ENCODE measurements at places on chromosomes 1 and 21.

DNA sequence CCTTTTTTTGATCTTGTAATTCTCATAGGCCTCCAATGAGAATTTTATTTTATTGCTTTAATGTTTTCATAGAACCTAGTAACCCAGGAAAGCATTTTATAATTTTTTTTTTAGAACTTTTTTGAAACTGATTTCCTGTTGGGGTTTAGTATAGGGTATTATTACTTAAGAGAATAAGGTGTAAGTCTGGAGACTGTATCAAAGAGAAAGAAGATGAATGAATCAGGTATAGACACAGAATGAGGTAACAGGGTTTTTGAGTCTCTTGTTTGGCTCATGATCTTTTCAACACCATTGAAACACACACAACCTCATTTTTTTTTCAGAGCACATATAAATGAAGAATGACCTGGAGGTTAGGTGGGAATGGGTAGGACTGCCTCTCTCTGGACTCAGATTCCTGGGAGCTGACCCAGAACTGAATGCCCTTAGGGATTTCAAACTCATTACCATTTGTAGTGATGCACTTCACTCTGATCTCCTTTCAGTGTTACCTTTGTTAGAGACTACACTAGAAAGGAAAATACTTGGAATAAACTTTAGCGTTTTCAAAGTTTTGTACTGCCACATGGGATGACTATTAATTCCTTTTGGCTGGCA, 51.0 kb downstream of the EPB41 start:
- DNase-seq: no peak

DNA sequence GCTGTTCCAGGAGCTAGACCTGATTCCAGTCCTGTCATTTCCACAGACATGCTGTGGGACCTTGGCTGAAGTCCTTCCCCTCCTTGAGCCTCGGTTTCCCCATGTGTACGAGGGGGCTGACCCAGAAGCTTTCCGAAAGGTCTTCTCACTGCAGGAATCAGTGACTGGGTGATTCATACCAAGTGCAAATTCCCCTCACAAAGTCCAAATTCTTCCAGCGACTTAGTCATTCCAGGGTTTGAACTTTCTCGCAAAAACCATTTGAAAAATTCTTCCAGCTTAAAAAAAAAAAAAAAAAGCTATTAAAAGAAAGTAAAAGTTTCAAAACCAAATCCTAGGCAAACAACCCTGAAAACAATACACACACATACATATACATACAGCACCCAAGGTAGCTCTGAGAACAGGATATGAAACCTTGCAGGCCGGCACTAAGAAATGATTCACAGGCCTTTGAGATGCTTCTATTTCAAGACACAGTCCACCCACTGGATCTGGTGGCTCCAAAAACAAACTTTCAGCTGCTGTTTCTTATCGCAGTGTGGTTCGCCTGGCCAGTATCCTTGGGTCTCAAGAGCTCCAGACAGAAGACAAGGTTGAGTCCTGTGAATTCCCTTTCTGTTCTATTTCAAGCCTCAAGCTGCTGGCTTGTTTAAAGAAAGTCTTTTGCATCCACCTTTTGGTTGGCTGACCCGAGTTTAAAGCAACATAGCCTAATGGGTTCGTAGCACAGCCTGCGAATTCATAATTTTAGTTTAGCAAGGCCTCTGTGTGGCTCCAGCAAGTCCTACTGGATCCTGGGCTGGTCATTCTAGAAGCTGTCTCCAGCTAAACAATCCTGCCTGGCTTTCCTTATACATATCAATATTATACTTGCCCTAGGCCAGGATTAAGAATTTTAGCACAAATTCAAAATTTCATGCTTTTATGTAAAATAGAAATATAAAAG, 18.0 kb upstream of the ID3 start:
- DNase-seq: no peak

GRCh38 chr1:79322511-79323027, 316.0 kb upstream of the ADGRL4 start:
- DNase-seq: no peak

GRCh38 chr21:31371715-31372470, 27.8 kb upstream of the TIAM1 start:
- DNase-seq: no peak

GRCh38 chr1:169874229-169874628, 19.5 kb downstream of the SCYL3 start:
- no peak for DNase-seq

- DNase-seq: no peak
These were observed 67.6 kb upstream of the LRRC8B start for GRCh38 chr1:89457046-89457445.

DNA sequence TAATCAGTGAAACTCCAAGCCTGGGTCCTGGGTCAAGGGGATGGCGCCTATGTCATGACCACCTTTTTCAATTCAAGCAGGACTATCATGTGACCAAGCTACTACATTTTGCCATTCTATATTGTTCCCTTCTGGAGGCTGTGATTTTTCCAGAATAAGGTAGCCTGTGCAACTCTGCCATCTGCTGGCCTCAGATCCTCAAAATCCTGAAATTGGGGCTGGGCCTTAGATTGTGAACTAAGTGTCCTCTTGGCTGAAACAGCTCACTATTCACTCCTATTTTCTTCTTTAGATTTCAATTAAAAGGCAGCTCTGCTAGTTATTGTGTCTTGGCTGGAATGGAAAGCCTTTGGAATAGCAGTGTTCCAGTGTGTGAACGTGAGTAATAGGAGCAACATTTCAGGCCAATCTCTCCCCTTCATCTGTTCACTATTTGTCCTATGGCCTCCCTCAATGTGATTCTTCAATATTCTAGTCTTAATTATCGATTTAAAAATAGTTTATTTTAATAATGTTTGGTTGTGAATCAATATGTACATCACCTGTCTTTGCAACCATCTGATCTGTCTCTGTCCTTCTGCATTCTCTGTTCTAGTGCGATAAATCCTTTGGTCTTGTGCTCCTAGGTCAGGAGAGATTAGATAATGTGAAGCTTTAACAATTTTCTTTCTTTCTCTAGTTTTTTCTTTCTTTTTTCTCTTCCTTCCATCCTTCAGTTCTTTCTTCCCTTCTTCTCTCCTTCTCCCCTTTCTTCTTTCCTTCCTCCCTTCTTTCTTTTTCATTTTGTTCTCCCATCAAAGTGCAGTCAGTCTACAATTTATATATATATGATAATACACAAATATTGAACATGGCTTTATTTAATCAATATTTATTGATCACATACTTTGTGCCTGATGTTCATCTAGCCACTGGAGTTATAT, 69.8 kb downstream of the CR1 start:
- no peak for DNase-seq

Data from NCI-H1930 (cell line).